ENCODE measurements at places on chromosomes 1 and 21.

GRCh38 chr1:186930238-186930637, 101.5 kb downstream of the PLA2G4A start:
- no peak for DNase-seq

DNA sequence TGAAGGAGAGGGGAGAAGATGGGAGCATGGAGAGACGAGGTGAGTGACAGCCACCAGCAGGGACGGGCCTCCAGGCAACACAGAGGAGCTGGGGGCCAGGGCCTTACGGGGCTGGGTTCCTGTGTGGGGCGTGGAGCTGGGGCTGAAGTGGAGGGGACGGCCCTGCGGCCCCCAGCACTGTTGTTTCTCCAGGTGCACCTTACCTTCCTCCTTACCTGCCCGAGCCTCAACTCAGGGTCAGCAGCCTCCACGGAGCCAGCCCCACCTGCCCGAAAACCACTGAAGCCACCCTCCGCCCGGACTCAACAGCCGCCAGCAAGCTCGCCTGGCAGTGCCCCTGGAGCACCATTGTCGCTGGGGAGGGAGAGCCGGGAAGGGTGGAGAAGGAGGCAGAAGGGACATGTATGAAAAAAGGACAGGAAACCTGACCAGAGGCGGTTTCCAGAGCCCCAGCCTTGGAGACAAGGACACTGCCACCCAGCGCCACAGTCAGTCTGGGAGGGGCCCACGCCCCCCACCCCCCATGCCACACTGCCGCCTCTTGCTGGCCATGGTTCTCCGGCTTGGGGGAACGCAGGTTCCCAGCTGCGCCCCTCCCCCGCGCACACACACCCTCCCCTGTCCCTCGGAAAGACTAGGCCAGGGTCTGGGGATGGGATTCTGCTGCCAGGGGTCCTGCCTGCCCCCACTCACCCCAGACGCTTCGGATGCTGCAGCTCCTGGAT, 10.6 kb downstream of the PLA2G2F start:
- no peak for DNase-seq

DNA sequence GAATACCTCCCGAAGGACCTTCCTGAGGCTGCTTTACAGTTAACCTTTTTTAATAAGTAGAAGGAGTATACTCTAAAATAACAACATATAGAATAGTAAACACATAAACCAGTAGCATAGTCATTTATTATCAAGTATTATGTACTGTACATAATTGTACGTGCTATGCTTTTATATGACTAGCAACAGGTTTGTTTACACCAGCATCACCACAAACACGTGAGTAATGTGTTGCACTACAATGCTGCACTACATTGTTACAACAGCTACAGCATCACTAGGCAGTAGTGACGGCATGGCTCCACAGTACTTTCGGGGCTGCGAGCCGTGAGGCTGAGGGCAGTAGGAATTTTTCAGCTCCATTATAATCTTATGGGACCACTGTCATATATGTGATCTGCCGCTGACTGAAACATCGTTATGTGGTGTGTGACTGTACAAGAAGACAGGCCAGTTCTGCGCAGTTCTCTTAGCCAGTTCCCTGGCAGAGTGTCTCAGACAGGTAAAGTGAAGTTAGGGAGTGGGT, 82.8 kb upstream of the LRRC8D start:
- no peak for DNase-seq

DNA sequence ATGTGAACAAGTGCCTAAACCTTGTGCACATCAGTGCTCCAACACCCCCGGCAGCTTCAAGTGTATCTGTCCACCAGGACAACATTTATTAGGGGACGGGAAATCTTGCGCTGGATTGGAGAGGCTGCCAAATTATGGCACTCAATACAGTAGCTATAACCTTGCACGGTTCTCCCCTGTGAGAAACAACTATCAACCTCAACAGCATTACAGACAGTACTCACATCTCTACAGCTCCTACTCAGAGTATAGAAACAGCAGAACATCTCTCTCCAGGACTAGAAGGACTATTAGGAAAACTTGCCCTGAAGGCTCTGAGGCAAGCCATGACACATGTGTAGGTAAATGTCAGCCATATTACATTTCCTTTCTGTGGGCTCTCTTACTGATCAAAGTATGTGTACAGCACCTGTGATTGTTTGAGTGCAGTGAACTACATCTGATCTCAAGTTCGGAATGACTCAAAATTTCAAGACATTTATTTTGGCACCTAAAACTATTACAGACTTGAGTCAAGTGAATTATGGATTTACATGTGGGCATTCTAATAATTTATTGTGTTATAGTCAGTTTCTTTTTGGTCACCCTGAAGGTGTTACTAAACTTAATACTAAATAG, 196.5 kb downstream of the TPR start:
- no peak for DNase-seq

DNA sequence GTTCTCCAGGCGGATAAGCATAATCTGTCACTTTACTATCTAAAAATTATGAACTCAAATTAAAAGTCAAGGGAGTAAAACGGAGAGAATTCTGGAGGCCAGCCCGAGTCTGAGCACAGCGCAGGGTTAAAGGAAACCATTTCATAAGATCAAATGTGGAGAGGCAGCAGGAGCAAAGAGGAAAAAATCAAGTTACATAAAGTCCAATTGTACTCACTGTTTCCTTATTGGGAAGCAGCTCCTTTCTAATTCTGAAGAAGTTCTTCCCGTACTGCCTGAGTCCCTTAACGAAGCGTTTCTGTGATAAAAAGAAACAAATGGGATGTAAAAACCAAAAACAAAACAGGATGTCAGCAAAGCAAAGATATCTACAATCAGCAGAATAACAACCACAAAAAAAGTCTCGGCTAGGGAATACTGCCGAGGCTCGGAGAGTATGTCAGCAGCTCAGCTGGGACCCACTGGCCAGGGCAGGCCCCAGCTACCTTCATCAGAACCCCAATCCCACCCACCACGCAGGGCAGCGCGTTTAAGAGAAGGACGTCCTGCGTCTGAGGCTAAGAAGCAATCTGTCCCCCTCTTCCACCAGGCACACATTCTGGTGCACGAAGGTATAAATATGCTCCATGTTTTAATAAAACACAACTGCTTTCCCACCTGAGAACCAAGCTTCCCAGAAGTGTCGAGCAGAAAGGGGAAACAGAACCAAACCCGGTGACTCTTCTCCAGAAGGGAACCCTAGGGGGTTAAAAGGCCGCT, 104.8 kb downstream of the SLC45A1 start:
- no peak for DNase-seq

All from HS-27A (cell line).